ENCODE measurements at places on chromosomes 7 and 10.

DNA sequence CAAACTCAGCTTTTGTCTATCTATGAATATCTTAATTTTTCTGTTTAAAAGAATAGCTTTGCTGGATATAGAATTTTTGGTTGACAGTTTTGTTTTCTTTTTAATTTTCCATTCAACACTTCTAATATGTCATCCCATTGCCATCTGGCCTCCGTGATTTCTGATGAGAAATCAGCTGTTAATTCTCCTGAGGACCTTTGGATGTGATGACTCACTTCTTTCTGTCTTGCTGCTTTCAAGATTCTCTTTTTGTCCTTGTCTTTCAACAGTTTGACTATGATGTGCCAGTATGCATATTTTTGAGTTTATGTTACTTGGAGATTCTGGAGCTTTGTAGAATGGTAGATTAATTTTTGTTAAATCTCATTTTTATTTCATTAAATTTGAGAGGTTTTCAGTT is 38.4 kb downstream of the ZNF518A start:
- no peak for DNase-seq

DNA sequence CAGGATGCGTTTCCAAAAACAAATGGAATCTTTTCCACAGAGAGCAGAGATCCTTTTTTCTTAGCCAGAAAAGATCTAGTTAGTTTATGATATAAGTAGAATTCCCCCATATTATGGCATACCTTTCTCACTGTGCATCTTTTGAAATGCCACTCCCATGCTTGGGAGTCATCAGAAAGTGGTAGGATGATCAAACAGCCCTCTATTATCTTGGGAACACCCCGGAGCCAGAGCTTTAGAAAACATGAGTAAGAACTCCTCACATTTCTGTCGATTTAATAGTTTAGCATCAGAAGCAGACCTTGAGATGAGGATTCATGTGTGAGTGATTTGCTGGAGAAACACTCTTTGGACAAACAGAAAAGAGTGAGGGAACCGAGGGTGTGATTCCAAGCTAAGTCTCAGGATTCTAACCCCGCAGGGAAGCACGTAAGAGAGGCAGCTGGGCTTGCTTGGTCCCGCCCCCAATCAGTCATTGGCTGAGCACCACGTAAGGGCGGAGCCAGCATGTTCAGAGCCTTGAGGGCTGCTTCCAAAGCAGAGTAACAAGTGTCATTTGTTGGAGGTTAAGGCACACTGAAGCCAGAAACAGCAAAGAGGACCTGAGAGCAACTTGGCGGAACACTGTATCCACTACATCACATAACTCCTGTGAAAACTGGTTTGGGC is 43.7 kb upstream of the NXPH1 start:
- no peak for DNase-seq

DNA sequence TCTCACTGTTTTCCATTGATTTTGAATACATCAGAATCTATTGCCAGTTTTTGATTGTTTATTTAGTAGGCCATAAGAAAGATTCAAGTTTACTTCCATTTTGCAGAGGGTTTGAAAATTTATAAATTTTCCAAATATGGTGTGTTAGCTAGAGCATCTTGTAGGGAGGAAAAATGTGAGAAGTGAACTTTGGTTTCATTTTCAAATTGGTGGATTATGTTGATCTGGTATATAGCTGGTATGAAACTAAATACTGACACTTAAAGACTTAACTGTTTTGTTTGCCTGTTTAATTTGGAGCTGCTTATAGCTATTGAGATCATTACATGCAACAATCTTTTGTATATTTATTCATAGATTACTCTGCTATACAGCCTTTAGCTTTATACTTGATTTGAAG is 108.1 kb downstream of the ADAM22 start:
- no peak for DNase-seq

GRCh38 chr10:14527915-14528314 is 197.2 kb upstream of the FRMD4A start:
- no peak for DNase-seq

DNA sequence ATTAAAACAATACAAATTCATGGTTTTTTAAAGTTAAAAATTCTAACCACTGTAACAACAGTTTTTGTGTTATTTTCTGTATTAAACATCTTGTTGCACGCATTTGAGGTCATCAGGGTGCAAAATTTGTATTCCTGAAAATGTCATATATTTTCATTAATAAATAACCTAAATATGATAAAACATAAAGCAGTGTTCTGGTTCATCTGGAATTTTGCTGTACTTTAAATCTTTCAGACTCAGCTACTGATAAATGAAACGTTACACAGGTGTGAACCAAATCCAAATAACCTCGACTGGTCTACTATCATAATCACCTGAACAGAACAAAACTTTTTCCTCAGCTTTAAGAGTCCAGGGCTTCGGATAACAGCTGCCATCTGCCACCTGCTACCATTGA is 6.9 kb downstream of the IFIT2 start:
- no peak for DNase-seq

DNA sequence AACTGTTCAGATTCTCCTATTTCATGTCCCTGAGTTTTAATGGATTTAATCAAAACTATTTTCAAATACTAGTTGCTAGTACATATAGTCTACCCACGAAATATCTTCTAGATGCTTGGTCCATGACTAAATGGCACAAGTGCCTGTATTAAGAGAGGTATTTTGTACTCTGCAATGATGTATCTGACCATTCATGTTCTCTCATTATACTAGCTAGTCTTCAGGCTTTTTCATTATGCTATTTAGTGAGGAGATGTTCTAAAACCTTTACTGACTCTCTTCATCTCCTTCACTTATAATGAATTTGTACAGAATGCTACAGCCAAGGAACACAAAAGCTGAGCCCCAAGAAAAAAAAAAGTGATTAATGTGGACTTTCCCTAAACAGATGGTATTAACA is 222.5 kb downstream of the AHR start:
- no peak for DNase-seq

GRCh38 chr10:110641256-110641655 is 2.9 kb upstream of the RBM20 start:
- DNase-seq = no peak

Data from effector memory CD4-positive, alpha-beta T cell (primary cell).